ENCODE measurements at places on chromosomes 3 and 15.

DNA sequence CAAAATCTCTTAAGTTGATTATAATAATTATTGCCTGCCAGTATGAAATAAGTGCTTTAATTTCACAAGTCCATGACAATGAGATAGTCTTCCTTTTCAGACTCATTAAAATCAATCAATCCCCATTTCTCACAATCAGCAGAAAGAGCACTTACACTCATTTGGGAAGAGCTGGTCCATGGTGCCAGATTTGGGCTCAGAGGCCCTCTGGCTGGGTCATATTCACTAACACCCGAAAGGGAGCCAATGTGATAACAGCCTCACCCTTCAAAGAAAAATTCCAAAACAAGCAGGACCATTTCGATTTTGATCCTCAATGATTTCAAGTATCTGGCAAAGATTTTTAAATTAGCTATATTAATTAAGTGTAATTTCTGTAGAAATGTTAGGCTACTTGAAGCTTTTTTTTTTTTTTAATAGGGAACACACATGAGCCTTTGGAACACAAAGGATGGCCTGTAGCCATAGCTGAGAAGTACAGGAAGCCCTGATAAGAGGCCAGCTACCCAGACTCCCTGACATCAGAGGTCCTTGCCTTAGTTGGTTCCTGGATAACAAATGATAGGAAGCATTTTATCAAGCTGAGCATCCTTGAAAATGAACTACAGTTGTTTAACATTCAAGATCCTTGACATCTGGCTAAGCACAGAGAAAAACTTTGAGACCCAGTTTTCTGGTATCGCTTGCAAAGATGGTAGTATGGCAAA lies 17.1 kb downstream of the MCF2L2 start:
- no peak for DNase-seq

DNA sequence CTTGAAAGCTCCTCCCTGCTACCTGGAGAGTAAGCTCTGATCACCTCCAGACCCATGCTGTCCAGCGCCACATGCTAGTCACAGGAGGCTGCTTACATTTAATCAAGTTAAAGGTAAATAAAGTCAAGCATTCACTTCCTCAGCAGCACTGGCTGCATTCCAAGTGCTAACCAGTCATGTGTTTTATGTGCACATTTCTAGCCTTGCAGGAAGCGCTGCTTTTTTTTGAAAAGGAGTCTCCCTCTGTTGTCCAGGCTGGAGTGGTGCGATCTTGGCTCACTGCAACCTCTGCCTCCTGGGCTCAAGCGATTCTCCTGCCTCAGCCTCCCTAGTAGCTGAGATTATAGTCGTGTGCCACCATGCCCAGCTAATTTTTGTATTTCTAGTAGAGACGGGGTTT lies 279.2 kb downstream of the GABRG3 start:
- peak; percentile 84 for DNase-seq

- DNase-seq = no peak
These were observed 118.7 kb downstream of the THRB start for GRCh38 chr3:24375947-24376384.

- no peak for DNase-seq
These were observed 15.4 kb downstream of the SH3BP5 start for GRCh38 chr3:15316998-15317435.

GRCh38 chr15:90286678-90287077 lies 21.2 kb downstream of the NGRN start:
- no peak for DNase-seq

- DNase-seq = no peak
These were observed at the start of gene GASK1A for GRCh38 chr3:42979044-42979972. Gene GASK1A, plus strand, starts transcription at chr3:42979311. Its CDS starts 332 bp downstream, at chr3:42979643.

GRCh38 chr15:34818526-34818925 lies 23.2 kb upstream of the ACTC1 start:
- no peak for DNase-seq

GRCh38 chr15:61724251-61724939 lies 335.9 kb downstream of the VPS13C start:
- no peak for DNase-seq

DNA sequence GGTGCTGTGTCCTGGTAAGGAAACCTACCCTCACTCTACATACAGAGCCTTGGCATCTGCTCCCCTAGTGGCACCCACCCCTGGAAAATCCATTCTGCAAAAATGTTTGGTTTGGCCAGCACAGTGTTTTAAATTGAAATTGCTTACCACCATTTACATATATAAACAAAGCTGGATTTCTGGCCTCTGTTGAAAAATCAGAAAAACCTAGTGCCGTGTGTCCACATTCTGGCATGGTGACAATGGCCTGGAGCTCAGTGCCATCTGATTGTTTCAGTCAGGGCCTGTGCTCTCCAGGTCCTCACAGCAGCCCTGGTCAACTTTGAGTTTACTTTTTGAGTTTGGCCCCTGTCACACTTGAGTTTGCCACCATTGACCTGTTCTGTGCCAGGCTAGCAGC lies 2.9 kb upstream of the IL17RC start:
- no peak for DNase-seq

GRCh38 chr15:60444289-60444912 lies 34.5 kb downstream of the ICE2 start:
- no peak for DNase-seq

DNA sequence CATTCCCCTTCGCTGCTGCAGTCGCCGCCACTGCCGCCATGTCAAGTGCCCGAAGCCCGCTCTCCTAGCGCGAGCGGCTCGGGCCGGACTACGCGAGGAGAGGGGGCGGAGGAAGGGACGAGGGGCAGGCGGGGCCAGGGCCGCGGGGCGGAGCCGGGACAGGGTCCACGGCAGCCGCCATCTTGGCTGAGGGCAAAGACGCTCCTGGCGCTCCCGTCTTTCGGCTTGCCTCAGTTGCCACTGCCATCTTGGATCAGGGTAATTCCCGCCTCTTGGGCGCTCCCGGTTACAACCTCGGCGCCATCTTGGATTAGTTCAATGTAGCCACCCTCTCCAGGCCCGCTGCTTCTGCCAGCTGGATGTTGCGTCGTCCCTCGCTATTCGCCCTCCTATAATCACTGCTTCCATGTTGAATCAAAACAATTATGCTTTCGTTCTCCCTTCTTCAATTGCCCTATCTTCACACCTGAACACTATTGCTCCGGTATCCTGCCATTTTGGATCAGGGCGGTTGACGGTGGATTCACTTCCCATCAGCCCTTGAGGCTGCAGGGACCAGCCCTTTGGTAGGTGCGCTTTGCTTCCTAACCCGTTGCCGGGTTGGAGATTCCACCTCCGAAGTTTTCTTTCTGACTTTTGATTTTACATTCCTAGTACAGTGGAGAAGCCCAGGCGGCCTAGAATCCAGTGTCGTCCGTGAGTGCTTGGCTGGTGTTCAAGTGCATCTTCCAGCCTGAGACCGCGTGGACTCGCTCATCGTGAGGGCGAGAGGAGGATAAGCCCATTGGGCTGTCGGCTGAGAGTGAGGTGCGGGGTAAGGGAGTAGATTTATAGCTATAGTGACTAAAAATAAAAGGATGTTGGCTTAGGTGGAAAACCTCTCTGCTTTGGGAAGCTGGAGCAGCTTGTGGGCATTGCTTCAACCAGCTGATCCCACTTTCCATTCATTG lies at the start of gene HACD2:
TSS of gene HACD2 (minus strand) at position 66 of the 950 bp plus-strand sequence. CDS start at position 40, 26 bp downstream.
- peak; percentile 96 for DNase-seq

DNA sequence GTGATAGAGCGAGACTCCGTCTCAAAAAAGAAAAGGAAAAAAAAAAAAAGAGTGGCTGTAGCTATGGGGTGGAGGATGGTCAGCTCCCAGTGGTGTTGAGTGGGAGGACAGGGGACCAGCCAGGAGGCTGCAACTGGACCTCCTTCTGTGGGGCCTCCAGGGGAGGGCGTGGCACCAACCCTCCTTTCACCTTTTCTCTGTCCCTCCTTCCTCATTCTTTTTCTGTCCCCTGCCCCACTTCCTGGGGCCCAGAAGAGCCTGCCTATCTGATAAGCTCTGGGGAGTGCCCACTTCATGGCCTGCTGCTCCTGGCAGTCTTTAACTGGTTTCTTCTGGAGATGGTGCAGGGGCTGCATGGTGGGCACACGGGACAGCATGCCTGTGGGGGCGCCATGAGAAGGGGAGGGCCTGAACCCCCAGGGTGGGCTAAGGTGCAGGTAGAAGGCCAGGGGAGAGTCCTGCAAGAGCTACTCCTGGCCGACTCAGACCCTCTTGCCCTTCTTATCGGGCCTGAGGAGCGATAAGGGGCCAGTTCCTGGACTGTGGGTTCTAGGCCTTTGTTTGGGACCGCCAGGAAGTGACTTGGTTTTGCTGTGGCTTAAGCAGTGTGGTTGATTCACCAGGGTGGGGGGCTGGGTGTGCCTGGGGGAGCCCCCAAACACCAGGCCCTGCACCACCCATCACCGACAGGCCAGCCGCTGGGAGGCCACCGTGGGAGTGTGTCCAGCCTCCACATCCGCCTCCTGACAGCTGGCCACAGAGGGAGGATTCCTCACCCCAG lies 49.4 kb upstream of the FLNB start:
- DNase-seq = no peak

- DNase-seq = no peak
These were observed 24.2 kb upstream of the CD96 start for GRCh38 chr3:111517801-111518200.

GRCh38 chr15:66508293-66508883 lies 3.3 kb downstream of the ZWILCH start:
- no peak for DNase-seq

GRCh38 chr15:76349301-76350070 lies 12.9 kb downstream of the ISL2 start:
- DNase-seq = no peak

DNA sequence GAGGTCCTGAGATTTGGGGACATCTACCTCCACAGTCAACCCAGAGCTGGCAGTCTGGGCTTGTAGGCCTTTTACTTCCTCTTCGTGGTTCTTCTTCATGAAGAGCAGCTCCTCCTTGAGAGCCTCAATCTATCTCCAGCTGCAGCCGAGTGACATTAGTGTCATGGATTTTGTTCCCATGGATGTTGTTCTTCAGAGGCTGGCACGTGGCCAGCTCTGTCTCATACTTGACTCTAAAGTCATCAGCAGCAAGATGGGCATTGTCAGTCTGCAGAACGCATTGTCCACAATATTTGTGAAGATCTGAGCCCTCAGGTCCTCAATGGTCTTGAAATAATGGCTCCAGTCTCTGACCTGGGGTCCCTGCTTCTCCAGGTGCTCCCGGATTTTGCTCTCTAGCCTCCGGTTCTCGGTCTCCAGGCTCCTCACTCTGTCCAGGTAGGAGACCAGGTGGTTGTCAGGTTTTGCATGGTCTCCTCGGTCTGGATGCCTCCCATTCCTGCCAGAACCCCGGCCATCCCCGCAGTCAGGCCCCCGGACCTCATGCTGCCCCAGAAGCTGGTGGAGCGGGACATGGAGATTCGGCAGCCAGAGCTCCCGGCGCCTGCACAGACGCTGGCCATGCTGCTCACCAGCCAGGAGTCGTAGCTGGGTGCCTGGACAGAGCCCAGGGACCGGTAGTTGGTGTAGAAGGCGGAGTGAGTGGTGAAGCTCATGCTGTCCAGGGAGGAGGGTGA lies 3.4 kb upstream of the CCNL1 start:
- DNase-seq = no peak

DNA sequence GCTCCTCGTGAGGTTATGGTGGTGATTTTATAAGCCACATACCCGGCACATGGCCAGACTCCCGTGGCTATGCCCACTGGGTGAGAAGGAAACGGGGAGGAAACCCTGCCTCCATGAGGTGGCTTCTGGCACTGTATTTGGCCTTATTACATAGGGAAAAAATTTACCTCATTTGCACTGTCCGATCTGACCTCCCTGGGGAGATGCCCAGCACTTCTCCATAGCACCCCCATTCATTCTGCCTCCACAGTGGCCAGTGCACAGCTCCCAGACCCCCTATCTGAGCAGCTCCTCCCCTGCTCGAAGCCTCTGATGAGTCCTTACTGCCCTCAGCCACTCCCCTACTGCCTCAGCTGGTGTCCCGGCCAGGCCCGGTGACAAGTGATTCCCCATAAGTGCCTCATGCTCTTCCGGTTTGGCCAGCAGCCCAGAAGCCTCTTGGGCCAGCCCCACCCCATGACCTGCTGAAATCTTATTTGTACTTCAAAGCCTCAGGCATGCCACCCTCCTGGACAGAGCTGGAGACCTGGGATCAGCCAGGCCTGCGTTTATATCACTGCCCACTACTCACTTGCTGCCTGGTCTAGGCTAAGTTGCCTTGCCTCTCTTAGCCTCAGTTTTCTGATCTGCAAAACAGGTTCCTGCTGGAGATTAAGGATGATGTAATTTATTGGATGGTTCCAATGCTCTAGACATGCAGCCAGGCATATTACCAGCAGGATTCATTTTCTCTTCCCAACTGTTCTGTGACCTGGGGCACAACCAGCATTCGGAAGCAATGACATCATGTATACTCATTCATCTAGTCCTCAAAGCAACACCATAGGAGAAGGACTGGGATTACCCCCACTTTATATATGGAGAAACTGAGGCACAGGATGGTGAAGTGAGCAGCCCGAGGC lies 30.6 kb upstream of the SLC6A6 start:
- DNase-seq = peak; percentile 75

- peak; percentile 87 for DNase-seq
These were observed 40.9 kb upstream of the LDHAL6B start for GRCh38 chr15:59165726-59166125.

DNA sequence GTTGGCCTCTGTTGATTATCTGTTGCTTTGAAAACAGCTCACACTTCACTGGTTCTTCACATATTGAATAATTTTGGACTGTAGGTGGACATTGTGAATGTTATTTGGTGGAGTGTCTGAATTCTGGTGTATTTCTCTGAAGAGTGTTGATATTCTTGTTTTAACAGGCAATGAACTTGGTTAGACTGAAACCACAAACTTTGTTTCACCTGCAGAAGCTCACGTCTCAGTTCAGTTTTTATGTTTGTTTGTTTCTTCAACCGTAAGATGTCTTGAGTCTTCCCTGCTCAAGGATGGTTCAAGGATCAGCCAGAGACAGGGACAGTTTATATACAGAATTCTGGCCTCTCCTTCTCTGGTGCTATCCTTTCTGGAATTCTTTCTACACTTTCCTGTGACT lies 43.6 kb downstream of the C3orf20 start:
- DNase-seq = no peak

DNA sequence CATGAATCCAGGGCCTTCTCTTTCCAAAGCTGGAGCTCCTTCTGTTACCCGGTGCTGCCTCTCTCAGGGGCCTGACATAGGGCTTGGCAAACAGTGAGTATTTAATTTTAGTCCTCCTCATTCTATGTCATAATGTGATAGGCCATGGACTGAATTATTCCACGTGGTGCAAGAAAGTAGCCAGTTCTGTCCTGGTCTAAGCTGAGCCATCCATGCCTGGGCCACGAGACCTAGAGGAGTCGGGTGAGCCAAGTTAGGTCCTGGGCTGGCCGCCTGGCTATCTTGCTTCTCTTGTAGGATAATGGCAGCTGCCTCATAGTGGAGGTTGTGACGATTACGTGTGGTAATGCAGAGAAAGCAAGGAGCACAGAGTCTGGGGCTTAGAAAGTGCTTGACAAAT lies 170.6 kb downstream of the FAM43A start:
- DNase-seq = no peak

GRCh38 chr3:25587094-25587493 lies 77.6 kb downstream of the TOP2B start:
- DNase-seq = no peak
